ENCODE measurements at places on chromosomes 2 and 18.
A peak's percentile ranks its signal among the peaks of the same experiment; 100 is the strongest.

GRCh38 chr2:241215421-241215820, 26.9 kb downstream of the ANO7 start:
- no peak for DNase-seq

DNA sequence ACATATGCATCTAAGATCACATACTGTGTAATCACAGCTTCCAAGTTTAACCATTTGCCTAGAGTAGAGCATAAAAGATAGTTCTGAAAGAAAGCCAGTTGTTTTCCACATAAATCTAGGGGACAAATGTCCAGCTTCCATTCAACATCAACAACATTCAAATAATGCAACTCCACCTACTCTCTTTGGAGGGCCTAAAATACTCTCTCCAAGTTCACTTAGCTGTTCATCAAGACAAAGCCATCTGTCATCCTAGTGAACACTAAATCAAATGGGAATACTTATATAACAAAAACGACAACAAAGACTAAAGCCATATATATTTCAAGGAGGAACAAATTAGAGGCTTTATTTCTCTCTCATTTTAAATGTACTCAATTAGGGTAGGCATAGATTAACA, 221.5 kb upstream of the CDH2 start:
- DNase-seq: no peak

GRCh38 chr18:50286391-50287027, 983 bp downstream of the CXXC1 start:
- no peak for DNase-seq

DNA sequence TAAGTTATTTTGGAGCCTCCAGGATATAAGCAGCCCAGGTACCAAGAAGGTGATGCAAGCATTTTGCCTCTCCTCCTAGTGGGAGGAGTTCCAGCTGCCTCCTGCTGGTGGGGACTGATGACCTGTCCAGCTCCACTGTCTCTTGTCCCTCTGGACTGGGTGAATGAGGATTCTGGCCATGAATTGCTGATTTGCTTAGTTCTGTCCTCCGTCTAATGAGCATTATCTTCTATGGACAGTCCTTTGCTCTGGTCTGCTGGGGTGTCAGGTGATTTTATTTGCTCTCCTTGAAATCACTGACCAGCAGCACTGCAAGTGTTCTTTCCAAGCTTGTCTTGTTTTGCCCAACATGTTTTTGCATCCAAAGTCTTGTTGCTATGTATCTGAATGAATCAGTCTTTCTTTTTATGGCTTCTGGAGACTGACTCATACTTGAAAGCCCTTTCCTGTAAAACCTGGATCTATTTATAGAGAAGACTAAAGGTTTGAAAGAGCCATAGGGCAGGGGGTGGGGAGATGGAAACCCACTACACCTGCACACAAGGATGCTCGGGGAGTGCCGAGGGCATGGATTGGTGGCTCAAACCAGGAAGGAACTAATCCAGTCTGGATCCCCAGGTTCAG, 40.5 kb upstream of the EFHD1 start:
- DNase-seq: no peak

GRCh38 chr18:75829091-75829490, 401.6 kb upstream of the SMIM21 start:
- no peak for DNase-seq

GRCh38 chr18:44677933-44678332, 2.8 kb upstream of the SETBP1 start:
- no peak for DNase-seq

DNA sequence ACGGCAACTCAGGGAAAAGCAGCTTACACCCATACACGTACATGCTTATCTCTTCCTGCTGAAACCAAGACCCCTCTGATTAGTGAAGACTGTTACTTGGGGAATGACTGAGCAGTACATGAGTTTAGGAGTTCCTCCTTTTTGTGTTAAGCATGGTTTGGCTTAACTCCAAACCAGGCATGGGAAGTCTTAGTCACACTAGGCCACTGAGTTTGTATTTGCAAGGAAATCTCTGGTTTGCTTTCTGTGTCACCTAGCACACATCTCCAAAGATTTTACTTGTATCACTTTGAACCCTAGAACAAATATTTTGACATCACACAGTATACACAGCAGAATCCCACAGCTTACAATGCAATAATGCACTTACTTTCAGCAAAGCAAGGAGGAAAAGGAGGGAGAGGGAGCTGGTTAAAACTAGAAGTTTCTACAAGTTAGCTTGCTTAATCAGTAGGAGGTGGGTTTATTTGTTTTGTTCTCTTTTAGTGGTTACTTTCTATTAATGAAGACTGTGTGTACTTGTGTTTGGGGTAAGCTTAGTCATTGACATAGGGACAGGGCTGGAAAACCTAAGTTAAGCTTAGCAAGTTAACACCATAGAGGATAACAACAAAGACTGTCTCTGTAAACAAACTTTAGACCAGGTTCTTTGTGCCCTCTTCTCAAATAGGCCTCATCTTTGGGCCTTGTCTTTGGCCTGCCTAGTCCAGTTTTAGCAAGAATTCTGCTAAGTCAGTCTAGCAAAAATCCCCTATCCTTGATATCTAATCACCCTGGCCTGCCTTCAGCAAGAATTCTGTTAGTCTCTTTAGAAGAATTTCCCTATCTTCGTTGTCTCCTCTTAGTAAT, 219.4 kb downstream of the MREG start:
- DNase-seq: peak; percentile 72

DNA sequence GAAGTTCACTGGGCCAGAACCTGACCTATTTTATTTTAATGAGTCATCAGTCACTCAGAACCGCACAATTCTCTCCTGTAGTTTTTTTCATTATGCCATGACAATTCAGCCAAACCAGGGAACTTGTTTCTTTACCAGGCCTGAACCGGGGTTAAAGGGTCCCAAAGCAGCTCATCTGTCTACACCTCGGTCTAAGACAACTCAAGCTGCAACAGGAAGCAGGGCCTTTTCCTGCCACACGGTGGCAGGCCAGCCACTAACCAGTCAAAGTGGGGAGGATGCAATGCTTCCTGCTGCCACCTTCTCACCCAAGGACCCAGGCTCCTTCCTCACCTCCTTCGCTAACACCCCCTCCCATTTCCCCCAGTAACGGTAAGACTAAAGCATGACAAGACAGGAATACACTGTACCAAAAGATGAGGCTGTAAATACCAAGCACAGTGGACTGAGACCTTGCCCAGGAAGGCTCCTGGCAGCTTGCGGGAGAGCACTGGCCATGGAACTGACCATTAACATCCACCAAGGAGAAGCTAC, 56.7 kb upstream of the ACKR3 start:
- DNase-seq: no peak

DNA sequence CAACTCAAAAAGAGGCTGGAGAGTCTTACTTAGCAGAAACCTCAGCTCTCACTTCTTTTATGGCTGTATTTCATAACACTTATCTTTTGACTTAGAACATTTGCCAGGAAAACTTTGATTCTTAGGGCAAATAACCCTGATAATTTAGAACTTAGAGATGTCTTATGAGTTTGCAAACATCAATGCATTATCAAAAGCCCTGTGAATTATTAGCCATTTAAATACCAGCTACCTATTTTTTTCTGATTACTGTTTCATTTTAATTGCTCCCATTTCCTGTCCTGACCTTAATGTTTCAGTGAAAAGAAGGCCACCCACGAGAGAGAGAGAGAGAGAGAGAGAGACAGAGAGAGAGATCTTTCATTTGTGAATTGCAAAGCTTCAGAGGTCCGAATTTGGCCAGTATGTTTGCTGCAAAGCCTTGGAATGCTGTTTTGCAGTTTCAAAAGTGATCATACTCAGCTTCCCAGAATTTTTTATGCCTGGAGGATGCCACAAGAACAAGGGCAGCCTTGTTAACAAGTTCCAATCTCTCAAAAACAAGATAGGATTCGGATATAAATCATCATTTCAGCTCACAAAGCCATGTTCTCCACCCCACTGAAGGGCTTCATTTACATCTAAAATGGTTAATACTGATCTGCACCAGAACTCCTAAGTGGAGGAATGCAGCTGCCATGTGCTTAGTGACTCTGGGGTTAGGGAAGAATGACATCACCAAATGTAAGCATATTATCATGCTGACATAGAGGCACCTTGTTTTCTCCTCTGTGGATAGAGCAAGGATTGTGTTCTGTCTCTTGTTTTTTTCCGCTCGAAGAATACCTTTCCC, 478.2 kb downstream of the ARHGAP15 start:
- DNase-seq: no peak

DNA sequence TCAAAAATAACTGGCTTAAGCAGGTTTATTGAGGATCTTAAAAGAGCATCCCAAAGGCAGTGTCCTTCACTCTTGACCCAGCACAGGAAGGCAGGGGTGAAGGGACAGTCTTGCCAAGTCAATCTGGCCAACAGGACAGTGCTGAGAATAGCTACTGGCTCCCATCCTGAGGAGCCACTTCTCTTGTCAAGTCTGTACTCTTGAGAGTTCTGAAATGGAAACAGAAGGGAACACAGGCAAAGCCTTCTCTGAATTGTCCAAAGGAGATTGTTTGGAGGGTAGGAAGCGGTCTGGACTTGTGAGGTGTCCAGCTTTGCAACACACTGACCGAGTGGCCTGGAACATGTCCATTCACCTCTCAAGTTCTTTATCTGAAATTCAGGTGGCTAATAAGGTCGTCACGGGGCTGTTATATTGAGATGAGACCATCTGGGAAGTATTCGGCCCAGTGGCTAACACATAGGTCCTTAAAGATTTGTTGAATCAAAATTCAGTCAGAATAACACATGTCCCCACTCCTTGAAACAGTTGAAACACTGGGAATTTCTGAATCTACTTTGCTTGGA, 99.5 kb upstream of the FHL2 start:
- no peak for DNase-seq

DNA sequence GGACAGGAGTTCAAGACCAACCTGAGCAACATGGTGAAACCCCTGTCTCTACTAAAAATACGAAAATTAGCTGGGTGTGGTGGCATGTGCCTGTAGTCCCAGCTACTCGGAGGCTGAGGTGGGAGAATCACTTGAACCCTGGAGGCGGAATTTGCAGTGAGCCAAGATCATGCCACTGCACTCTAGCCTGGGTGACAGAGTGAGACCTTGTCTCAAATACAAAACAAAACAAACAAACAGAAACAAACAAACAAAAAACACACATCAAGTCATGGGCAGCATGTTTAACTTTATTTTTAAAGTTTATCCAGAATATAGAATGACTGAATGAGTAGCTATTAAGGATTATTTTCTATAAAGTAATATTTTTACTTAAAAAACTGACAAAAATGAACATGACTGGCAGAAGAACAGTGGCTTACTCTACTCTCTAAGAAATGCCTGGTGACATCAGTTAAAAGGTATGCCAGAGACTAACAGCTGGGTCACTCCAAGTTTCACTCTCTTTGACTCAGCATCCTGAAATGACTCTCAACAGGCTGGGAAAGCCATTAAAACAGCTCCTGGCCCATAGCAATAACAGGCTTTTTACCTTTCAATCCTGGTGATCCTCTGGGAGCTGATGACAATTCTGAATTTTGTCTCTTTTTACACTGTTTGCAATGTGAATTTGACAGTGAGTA, 281.6 kb upstream of the STON1 start:
- DNase-seq: peak; percentile 64

All from fibroblast of skin of left biceps (primary cell).